ENCODE measurements at places on chromosomes 6 and 20.
A peak's percentile ranks its signal among the peaks of the same experiment; 100 is the strongest.

DNA sequence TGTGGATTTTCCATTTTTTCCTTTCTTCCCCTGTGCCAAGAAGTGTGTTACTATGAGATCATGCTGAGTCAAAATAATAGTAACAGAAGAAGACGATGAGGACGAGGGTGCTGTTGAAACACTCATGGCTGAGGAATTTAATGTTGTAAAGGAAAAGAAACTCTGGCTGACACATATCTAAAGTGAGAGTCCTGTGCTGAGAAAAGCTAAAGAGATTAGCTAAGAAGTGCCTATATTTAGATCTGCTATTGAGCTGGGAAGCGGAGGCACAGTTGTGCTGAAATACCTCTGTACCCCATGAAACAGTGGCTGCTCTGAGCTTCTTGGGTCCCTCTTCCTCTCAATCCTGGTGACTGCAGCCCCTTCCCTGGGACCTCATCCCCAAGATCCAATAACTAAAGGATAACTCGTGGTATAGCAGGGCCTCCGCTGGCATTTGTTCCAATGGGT is 1.1 kb upstream of the SYTL3 start:
- no peak for DNase-seq

- no peak for DNase-seq
Measured at GRCh38 chr6:123780021-123780420, 23.6 kb upstream of the NKAIN2 start.

DNA sequence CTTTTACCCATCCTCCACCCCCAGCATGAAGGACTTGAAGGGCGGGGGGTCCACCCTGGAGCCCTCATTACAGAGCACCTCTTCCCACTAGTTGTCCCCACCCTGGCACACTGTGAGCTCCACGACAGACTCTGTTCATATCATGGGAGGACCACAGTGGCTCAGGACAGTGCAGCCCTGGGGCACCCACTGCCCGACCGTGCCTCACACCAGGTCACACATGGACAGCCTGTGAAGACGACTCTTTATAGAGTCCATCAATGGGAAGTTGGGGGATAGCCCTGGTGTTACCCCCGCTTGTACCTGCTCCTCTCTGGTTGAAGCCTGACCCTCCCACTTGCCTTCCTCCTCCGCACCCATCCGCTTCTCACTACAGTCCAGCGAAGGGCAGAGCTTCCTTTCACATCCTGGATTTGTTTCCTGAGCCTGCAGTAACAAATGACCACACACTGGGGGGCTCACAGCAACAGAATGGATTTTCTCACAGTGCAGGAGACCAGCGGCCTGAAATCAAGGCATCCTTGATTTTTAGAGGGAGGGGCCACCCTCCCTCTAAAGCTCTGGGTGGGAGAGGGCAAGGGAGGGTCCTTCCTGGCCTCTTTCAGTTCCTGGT is 15.5 kb downstream of the ZNF831 start:
- DNase-seq: no peak

- no peak for DNase-seq
Measured at GRCh38 chr6:41691426-41692079, 43.9 kb downstream of the TFEB start.

- no peak for DNase-seq
Measured at GRCh38 chr6:15036690-15037245, 209.1 kb upstream of the JARID2 start.

- DNase-seq: no peak
Measured at GRCh38 chr6:130494729-130495128, 128.9 kb downstream of the TMEM200A start.

- DNase-seq: no peak
Measured at GRCh38 chr6:127069659-127070279, 48.7 kb upstream of the RSPO3 start.

DNA sequence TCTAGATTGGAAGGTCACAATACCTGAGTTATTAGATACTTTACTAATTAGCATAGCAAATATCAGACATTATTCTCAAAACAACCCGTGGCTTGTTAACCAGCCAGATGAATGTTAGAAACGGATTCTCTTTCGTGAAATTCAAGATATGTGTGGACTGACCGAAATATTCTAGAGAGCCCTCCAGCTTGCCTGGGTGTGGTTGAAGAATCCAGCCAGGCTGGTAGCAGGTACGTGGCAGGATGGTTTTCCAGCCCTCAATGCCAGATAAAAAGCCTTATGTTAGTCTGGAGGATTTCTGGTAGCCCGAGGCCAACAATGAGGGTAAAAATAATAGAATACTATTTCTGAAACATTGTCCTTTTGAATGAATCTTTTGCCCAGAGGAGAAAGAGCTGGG is 19.3 kb downstream of the ECT2L start:
- no peak for DNase-seq

DNA sequence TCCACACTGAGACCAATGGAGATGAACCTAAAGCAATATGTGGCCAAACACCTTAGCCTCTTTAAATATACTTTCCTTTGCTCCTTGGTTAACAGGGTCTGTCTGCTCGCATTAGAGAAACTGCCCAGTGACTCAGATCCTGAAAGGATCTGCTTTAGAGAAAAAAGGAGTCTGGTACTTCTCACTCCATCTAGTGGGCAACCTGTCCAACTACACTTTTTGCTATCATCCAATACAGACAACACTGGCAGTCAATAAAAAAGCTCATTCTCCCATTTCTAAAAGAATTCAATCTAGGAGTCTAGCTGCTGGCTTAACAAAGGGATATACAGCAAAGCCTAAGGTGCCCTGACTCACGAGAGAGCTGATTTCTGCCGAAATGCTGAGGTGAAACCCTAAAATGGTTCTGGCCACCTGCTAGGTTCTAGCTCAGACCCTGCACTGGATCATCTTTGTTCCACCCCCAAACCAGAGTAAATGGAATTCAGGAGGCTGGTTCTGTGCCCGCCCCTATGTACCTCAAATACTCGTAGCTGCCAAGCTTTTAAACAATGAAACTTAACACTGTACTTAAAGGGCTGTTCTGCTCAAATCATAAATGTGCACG is 11.5 kb downstream of the GNL1 start:
- DNase-seq: no peak

DNA sequence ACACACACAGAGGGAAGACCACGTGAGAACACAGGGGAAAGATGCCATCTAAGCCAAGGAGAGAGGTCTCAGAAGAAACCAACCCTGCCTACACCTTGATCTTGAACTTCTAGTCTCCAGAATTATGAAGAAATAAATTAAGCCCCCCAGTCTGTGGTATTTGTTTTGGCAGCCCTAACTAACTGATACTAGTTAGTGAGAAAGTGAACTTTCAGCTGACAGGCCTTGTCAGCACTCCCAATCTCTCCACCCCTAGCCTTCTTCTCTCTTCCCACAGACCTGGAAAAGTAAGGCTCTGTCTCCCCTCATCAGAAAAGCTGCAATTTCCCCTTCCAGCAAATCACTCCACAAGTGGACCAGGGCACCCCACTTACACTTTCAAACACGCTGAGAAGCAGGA is 108.6 kb upstream of the CDYL start:
- DNase-seq: no peak

GRCh38 chr6:12280902-12281301 is 9.3 kb upstream of the EDN1 start:
- DNase-seq: no peak

DNA sequence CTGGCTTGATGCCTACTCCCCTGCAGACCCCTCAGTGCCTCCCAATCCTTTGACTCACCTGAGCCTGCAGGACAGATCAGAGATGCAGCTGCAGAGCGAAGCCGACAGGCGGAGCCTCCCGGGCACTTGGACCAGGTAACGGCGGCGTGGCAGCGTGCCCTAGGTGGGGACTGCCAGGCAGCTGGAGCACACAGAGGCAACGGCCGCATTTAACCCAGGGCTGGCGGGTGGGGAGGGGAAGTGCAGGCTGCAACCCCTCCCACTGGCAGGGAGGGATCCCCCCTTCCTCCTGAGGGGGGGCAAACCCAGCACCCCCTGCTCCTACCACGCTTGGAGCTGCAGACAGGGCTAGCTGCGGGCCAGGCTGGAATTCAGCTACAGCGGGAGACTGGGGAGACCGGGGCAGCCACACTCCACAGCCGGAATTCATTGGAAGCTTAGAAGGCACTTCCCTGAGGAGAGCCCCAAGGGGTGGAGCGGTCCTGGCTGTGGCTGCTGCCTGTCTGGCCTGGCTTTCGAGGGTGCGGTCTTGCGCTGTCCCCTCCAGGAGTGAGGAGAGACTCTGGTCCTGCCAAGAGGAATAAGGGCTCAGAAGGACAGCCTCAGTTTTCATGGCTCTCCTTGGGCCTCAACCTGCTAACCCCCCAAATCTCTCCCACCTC is at the start of gene MATN4:
Gene MATN4 (minus strand): TSS at position 183 of the 662 bp plus-strand sequence. CDS start 2,717 bp downstream, outside the sequence.
- DNase-seq: no peak

GRCh38 chr20:9319687-9320384 is 194.6 kb upstream of the LAMP5 start:
- no peak for DNase-seq

DNA sequence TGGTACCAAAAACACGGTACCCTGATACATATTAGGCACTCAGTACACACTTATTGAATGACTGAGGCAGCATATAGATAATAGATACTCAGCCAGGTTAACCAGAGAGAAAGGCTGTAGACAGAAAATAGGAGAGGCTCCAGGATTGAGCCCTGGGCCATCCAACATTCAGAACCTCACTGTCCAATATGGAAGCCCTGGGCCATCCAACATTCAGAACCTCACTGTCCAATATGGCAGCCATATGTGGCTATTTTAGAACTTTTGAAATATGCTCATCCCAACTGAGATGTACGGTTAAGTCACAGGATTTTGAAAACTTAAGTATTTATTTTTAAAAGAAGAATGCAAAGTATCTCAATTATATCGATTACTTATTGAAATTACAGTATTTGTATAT is 142.5 kb upstream of the ID4 start:
- no peak for DNase-seq

- DNase-seq: no peak
Measured at GRCh38 chr6:52183131-52183713, 3.0 kb upstream of the IL17A start.

DNA sequence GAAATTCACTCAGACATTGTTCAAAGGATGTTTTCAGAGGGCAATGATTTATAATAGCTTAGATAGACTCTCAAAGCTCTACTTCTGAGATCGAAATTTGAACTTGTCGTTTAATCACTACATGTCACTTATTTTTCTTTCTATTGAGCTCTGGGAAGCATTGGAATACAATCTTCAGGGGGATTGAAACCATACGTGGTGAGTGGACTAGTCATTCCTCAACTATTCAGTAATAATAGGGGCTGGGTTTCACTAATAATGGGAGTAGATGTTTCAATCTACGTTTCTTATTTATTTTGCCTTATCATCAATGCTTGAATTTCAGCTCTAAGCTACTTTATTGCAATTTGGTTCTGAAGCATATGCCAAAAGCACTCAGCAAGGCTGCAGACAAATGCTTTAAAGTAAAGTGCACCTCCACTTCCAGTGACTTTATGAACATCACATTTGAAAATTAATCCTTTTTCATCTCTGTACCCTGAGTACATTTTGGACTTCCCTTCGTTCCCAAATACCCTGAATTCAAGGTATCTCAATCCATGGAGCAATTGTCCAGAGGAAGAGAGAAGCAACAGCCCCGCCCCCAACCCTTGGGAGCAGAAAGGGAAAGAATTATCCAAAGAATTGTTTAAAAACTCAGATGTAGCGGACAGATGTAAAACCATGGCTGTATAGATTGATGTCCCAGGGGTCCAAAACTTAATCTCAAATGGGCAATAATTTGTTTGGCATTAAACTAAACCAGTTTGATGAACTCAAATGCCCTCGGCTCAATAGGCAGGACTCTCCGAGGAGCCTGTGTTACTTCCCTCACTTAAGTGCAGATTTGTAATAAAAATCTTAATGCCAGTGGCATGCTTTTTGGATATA is 68.1 kb downstream of the HFE start:
- peak; percentile 56 for DNase-seq

DNA sequence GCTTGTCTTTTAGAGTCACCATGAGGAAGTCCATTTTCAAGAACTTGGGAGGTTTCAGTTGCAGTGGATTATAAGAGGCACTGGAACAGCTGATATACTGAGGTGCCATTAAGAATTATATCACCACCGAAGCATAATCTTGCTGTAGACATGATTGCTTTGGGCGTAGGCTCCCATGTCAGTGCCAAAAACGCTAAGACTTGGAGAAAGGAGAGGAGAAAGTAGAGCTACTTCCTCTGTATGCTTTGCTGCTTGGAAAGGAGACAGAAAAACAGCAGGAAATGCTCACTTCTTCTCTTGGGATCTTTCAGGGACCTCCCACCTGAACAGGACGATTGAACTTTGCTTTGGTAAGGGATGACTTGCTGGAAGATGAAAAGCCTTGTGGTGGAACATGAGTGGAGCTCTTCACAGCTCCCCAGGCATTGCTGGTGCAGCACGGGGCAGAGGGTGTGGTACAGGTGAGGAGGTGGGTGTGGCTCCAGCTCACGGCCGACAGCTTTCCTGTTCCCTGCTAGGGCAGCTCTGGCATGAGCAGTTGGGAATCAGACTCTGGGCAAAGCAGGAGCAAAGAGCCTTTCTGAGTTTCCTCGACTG is 190.4 kb upstream of the JAG1 start:
- DNase-seq: no peak

- no peak for DNase-seq
Measured at GRCh38 chr6:24936641-24937317, 1.0 kb upstream of the RIPOR2 start.

DNA sequence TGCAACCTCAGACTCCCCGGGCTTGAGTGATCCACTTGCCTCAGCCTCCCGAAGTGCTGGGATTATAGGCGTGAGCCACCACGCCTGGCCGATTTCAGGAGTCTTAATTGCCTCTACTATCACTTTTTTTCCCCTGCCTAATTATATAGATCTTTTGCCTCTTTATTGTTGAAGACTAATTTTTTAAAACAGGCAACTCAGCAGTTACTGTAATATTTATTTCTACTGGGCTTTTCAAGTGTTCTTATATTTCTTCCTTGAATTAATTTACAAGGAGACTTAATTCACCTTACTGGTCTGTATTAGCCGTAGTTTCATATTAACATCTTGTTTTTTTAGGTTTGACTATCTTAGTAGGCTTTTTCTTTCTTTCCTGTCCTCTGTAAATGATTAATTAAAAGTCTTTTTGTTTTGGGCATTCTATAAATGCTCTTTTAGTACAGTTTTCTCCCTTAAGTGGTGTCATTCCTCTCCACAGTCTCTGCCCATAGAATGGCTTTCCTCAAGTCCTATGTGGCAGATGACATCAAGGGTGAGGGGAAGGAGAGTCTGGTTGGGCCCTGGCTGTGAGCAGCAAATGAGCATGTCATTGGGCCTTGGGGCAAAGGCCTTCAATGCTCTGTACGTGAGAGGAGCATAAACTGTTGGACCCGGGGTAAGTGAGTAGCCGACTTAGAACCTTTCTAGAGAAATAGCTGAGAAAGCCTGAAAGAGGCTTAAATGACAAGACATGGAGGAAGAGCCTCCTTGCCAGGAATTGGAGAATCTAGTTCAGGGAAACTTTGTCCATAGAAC is 36.0 kb downstream of the ANKS1A start:
- DNase-seq: no peak

DNA sequence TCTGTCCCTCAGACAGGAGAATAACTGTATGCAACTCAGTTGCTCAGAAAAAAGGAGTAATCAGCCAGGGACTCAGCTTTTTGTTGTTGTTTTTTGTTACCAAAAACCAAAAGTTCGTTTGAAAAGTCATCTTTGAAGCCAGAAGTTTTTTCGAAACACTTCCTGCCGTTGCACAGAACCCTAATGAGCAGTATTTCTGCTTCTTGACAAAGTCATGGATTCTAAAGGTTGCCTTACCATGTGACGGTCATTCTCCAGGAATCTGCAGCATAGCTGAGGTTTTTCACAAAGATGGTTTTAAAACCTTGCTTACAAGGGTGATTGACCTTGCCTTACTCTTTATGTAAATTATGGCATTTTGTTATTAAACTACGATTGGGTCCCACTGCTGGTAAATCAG is 1.9 kb downstream of the RAB32 start:
- DNase-seq: no peak

- no peak for DNase-seq
Measured at GRCh38 chr20:61449057-61449609, 197.1 kb downstream of the CDH4 start.

GRCh38 chr6:35251949-35252348 is 7.6 kb upstream of the ZNF76 start:
- DNase-seq: no peak

Data from NCI-H446 (cell line).